ENCODE measurements at places on chromosomes 16 and 17.

DNA sequence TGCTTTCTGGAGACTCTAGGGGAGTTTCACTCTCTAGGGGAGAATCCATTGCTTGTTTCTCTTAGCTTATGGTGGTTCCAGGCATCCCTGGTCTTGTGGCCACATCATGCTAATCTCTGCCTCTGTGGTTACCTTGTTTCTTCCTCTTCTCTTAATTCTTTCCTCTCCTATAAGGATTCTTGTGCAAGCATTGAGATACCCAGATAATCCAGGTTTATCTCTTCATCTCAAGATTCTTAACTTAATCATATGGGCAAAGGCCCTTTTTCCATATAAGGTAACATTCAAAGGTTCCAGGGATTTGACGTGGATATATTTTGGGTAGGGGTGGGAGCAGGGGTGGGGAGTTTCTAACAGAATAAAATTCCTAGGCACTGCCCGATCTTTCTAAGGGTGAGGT is 32.6 kb downstream of the FAM20A start:
- DNase-seq: no peak

DNA sequence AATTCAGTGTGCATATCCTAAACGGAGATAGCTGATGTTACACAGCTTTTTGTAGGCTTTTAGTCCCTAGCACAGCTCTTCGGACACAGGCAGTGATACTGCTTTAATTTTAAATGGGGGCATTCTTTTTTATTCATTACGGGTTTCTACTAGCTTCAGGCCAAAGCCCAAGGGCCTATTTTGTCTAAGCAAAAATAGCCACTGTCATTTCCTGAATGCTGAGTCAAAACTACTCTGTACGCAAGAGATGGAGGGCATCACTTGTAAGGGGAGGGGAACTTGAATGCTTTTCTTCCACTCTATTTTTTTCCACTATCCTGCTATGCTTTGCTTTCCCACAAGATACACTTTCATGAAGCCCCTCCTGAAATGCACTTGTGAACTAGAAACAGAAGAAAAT is 360.7 kb downstream of the PMP22 start:
- no peak for DNase-seq

- DNase-seq: peak; percentile 34
These were observed 4.1 kb upstream of the TNFRSF13B start for GRCh38 chr17:16975744-16976625.

GRCh38 chr16:88782454-88783390 is 2.3 kb downstream of the PIEZO1 start:
- DNase-seq: peak; percentile 51

GRCh38 chr17:63681530-63681929 is 18.4 kb downstream of the LIMD2 start:
- no peak for DNase-seq

DNA sequence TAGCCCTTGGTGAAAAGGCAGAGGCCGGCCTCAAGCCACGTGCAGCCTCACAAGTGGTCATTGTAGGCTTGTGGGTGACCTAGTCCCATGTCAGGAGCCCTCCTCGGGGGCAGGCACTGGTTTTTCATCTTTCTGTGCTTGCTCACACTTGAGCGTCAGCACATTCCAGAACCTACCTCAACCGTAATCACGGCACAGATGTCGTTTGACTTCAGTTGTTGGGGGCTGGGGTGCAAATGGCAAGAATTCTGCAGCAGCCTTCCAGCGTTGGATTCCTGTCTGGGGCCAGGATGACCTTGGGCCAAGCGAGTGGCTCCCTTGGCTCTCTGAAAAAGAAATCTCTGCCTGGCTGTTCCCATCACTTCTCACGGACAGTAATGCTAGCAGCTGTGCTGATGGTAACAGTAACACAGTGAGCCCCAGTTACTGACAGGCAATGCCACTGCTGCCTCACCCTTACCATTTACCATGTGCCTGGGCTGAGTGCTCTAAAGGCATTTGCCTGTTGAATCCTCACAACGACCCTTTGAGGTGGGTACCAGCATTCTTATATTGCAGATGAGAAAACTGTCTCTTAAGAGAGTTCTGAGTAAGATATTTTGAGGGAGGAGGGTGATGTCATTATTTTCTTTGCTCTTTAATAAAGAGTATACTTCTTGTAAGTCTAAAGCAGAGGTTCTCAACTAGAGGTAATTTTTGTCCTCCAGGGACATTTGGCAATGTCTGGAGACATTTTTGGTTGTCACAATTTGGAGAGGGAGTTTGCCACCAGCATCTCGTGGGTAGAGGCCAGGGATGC is 46.5 kb downstream of the KSR1 start:
- no peak for DNase-seq

DNA sequence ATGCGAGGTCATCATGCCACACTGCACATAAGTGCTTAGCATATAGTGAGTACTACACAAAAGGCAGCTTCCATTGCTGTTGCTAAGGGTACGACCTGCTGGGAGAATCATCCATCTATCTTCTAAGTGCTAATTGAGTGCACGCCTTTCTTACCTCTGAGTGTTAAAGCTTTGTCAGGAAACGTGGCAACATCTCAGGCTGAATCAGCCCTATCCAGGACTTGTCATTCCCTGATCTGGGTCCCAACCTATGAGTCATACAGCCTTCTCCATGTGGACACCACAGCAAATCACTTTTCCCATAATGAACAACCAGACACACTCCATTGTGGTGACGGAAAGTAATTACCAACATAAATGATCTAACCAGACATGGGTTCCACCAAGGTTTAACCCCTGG is 201.1 kb upstream of the MAF start:
- DNase-seq: no peak

- peak; percentile 69 for DNase-seq
These were observed 1.1 kb upstream of the FASN start for GRCh38 chr17:82098939-82099763.

DNA sequence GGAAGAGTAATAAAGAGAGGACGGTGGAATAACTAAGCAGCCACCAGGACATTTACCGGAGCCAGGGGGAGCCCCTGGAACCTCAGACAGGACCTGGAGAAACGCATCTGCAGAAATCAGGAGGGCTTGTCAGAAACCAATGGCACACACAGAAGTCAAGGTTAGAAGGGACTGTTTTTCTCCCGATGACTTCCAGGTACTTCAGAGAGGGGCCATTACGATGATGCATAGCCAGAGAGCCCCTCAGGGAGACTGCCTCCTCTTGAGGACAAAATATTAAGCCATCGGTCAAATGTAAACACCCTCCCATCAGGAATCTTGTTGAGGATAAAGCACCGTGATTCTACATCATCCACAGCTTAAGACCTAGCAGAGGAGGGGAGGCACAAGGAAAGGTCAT is 333.6 kb upstream of the CDH5 start:
- no peak for DNase-seq

DNA sequence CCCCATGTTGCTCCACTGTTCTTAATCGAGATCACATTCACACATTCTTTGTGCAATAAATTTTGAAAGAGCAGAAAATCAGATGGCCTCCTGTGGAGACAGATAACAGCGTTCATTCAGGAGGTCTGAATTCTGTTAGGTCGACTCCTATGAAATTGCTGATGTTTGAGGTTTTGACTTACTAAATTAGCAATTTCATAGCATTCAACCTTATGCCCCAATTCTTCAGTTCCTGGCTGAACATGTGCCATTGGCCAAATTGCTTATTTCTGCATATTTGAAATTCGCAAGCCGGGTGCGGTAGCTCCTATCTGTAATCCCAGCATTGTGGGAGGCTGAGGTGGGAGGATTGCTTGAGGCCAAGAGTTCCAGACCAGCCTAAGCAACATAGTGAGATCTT is 22.1 kb upstream of the C16orf74 start:
- DNase-seq: no peak

DNA sequence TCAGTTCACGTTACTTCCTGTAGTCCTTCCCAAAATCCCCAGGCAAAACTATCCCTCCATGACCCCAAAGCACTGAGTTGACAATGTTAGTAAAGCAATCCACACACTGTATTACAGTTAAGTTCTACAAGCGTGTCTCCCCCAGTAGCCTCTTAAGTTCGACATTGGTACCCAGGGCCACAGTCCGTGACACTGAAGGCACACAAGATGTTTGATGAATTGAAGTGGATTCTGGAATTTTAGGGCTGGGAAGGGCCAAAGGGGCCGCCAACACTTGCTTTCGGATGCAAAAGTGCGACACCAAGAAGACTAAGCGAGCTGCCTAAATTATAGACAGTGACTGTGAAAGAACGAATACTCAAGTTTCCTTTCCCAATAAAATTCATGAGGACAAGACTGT is 1.5 kb downstream of the VPS35 start:
- no peak for DNase-seq

GRCh38 chr16:70526403-70526802 is 2.8 kb downstream of the SF3B3 start:
- DNase-seq: no peak

GRCh38 chr16:70540994-70541393 is 17.4 kb downstream of the SF3B3 start:
- no peak for DNase-seq

DNA sequence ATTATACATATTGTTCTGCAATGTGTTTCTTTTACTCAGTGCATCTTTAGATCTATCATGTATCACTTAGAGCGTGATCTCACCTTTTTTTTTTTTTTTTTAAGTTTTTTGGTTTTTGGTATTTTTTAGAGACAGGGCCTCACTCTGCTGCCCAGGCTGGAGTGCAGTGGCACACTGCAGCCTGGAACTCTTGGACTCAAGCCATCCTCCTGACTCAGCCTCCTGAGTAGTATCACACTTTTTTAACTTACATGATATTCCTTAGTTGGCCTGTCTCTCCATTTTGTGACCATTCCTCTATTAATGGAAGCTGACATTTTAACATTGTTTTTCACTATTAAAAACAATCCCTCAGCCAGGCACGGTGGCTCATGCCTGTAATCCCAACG is 4.7 kb upstream of the MPO start:
- no peak for DNase-seq

DNA sequence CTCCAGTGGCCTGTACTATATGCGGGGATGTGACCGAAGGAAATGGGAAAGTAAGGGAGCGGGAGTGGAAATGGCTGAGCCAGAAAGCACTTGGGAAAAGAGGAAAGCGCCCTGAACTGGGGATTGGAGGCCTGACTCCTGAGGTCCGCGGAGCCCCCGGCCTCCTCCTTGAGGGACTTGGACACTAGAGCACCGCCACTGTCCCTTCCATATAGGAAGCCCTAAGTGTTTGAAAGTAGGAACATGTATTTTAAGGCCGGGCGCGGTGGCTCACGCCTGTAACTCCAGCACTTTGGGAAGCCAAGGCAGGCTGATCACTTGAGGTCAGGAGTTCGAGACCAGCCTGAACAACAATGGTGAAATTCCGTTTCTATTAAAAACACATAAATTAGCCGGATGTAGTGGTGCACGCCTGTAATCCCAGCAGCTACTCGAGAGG is 530 bp upstream of the ZDHHC7 start:
- DNase-seq: no peak

- DNase-seq: no peak
These were observed 11.9 kb downstream of the MAP3K3 start for GRCh38 chr17:63634163-63634562.

DNA sequence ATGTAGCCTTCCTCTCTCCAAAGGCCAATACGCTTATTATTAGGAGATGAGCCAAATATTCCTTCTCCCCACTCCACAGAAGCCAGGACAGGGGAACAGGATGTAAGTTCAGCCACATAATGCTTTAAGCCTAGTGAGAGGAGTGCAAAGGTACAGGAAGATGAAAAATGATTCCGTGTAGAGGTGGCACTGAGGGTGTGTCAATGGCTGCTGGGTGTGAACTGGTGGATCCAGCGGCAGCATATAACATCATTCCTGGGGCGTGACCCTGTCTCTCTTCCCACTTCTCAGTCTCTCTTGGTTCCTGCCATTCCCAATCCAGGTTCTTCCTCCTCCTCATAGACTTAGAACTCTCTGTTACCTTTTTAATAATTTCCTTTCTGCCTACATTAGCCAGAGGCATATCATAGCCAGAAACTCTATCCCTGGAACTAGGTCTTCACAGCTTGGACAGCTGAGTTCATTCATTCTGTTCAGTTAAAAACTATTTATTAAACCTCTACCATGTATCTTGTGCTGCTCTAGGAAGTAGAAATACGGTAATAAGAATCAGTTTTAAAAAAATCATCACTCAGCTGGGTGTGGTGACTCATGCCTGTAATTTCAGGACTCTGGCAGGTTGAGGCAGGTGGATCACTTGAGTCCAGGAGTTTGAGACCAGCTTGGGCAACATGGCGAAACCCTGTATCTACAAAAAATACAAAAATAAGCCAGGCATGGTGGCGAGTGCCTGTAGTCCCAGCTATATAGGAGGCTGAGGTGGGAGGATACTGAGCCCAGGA is 58.0 kb upstream of the FAM20A start:
- no peak for DNase-seq

DNA sequence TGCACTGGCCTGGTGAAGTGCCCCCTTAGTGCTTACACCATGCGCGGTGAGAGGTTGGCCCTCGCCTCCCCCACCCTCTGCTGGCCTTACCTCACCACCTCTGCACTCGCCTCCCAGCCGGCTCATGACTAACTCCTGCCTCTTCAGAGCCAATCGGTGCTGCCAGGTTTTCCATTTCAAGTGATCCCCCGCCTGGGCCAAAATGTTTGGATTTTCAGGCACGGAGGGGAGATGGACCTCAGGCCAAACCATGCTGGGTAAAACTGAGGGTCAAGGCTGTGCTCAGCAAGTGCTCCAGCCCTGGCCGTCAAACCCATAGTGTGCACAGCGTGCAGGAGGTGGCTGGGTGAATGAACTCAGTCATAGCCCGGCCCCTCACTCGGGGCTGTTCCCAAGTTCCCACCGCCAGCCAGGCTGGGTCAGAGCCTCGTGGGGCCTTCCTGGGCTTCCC is 175.4 kb downstream of the SEC14L1 start:
- no peak for DNase-seq

- no peak for DNase-seq
These were observed 8.0 kb downstream of the CHST5 start for GRCh38 chr16:75527825-75528299.

DNA sequence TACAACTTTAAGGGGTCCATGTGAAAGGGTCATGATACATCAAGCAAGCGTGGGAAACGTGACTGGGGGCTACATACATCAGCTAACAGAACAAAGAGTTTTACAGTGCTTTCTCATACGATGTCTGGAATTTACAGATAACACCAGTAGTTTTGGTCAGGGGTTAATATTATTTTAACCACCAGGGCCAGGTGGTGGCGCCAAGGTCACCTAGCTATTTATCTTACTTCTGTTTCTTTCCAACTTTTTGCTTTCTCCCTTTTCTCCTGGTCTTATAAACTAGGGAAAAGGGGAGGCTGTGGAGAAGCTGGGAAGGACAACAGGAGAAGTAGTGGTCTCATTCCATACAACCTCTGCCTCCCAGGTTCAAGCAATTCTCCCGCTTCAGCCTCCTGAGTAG is 37.9 kb downstream of the CLEC3A start:
- DNase-seq: no peak
